Fibroblast of mammary gland (primary cell): ENCODE measurements at places on chromosomes 2 and 18.

GRCh38 chr2:119435081-119435952 is 3.7 kb downstream of the TMEM37 start:
- DNase-seq = no peak

- DNase-seq = no peak
Measured at GRCh38 chr2:219634951-219635751, 7.7 kb downstream of the SLC4A3 start.

DNA sequence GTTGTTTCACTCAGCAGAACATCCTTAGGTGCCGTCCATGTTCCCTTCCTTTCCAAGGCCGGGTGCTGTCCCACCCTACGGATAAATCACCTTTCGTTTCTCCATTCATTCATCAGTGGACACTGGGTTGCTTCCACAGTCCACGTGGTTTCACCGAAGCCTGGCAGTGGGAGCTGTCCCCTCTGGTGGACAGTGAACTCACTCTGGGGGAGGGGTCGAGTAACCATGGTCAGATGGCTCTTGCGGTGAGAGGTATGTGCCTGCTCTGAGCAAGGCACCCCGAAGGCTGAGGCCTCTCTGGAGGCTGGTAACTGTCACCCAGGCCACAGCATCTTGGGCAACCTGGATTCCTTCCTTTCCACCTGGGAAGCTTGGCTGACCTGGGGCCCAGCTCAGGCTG is 61.5 kb upstream of the TWIST2 start:
- DNase-seq = no peak

- no peak for DNase-seq
Measured at GRCh38 chr2:238339814-238340213, 19.5 kb downstream of the TRAF3IP1 start.

DNA sequence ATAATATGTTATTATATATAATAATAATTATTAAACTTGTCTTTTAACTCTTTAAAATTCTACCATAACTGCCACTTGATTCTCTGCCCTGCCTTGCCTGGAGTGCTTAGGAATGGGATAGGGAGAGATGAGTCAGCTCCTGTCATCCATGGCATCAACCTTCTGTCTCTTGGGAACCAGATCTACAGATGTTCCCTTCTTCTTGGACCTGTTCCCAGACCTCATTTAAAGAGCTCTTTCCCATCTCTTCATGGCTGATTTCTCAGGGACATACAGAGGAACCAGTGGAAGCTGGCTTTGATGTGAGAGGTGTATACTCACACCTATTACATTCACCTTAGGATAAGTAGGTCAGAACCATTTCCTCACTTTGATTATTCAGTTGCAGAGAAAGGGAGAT is 155.3 kb upstream of the MYO3B start:
- peak; percentile 95 for DNase-seq
